ENCODE measurements at places on chromosomes 7 and 10.

DNA sequence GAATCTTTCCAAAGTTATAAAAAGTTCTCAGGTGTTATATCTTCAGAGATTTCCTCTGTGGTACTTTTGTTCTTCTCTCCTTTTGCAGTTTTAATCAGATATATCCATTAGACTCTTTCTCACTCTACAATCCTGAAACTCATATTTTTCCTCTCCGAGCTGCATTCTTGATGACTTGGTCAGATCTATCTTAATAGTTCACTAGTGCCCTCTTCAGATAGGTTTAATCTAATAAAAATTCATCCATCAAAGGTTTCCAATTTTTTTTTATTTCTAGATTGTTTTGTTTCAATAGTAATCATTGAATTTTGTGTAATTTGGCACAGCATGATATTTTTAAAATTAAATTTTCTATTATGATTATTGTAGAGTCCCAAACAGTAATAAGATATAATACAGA, 21.8 kb upstream of the DGKB start:
- no peak for DNase-seq

DNA sequence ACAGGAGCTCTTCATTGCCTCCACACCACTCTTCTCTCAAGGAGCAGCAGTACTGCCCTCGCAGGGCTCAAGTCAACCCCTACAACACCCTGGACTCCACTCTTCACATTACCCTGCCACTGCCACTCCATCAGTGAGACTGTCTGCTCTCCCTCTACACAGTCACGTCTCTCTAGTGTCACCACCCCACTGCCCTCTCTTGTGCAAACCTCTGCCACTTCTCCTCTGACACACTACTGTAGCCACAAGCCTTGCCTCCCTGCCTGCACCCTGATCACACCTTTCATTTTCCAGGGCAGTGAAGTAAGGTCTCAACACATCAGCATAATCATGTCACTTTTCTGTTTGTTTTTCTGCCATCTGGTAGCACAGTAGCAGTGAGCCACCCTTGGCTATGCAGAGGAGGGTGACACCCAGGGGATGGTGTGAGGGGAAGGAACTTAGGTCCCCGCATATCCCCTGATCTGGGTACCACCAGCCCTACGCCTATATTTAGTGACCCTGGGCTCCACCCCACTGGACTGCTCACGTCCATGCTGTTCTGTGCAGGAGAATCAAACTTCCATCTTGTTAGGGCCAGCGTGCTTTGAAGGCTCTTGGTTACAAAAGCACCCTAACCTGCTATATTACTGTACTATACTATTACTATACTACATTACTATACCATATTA, 1.6 kb downstream of the C10orf143 start:
- no peak for DNase-seq

GRCh38 chr7:151400626-151401315, 9.1 kb downstream of the WDR86 start:
- no peak for DNase-seq

- no peak for DNase-seq
Observed at GRCh38 chr10:19652750-19653149, 163.5 kb upstream of the PLXDC2 start.

DNA sequence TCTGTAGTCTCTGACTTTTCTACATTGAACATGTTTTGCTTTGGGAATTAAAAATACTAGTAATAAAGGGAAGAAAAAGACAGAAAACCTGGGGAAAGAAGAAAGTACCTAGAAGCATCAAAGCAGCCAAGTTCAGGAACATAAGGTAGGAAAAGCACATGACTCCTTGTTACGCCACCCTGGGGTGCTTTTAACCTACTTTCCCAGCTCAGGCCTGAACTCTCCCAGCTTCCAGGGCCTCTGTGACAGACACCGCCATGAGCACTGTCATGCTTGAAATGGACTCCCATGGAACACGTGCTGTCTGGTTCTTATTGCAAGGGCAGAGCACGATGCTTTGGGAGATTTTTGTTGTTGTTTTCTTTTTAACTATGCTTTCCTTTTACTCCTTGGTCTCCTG, 11.4 kb downstream of the ACTR1A start:
- no peak for DNase-seq

DNA sequence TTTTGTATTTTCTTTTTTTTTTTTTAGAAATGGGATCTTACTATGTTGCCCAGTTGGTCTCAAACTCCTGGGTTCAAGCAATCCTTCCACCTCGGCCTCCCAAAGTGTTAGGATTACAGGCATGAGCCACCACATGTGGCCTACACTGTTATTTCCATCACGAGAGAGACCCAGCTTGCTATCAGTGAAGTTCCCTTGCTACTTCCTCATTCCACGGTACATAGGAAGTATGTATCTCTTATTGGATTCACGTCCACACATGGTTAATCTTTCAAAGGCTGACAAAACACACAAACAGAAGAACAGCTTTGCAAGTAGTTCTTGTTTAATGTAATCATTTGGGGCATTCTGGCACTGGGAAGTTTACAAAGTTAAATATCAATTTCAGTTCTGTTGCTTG, 50.9 kb downstream of the DCLRE1A start:
- peak; percentile 65 for DNase-seq

DNA sequence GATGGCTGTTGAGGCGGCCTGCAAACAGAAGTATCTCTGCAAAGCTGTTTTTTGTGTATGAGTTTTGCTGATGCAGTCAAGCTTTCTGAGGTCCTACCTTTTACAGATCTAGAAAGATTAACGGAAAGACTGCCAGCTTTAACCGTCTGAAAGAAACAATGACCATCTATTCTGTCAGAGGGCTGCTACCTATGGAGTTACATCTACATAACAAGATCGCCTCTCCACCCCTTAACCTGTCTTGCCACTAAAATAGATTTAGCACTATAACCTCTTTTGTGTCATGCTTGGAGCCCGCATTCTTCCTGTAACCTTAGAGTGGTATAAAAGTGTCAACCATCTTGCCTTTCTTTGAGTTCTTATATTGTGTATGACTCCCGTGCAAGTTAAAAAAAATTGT, 291.2 kb downstream of the POM121L12 start:
- no peak for DNase-seq

DNA sequence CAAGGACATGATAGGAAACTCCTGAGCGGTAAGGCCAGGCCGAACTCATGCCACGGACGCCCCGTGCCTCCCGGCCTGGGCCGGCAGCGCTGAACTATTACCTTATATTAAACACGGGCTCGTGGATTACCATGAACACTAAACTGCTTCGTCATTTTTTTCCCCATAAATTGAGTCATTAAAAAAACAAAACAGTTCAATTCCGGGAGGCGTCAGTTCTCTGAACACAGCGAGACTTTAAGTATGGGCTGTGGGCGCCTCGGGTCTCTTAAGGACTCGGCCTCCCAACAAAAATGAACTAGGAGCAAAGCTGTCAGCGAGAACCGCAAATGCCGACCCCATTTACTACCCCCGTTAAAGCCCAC, 519 bp downstream of the PITRM1 start:
- no peak for DNase-seq

- DNase-seq, result no peak
Observed at GRCh38 chr7:141789917-141790316, at the start of gene TAS2R5. Gene TAS2R5, plus strand, starts transcription at chr7:141790217. Its CDS starts 145 bp downstream, at chr7:141790362.

DNA sequence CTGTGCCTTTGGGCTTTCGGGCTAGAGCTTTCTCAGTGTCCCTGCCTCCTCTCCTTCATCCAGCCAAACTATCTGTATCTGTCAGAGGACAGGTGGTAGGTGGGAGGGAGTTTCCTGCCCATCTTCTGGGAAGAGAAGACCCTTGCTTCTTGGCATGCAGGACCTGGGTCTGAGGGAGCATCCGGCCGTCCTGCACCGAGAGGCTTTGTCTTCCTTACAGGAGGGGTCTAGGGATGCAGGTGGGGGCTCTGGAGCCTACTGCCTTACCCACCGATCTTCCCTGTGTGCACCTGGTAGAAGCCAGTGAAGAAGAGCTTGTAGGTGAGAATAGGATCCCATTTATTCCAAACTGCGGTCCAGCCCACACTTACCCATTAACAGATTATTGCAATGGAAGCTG, 5.8 kb upstream of the KLF6 start:
- DNase-seq, result no peak

- no peak for DNase-seq
Observed at GRCh38 chr7:70571403-70571934, 560.5 kb upstream of the GALNT17 start.

- DNase-seq, result peak; percentile 23
Observed at GRCh38 chr10:110069502-110069982, 61.8 kb downstream of the ADD3 start.

GRCh38 chr10:43649185-43649523, 473 bp upstream of the ZNF32 start:
- no peak for DNase-seq

DNA sequence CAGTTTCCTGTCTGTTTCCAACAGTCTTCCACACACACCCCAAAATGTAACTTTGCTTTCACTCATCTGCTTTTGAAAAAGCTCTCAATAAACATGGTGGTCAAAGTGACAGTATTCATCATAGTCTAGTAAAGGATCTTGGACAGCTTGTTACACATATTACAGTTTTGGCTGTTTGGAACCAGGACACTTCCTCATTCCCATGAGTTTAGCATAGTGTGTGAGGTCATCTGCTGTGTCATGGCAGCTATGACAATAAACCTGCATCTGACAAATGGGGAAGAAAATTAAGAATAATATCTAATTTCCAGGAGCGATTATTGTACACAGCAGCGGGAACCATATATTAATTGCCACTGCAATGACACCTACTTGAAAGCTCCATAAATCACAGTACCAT, 184.3 kb upstream of the SLC26A5 start:
- DNase-seq, result no peak

GRCh38 chr7:16936626-16937422, 55.0 kb upstream of the AGR3 start:
- DNase-seq, result no peak

DNA sequence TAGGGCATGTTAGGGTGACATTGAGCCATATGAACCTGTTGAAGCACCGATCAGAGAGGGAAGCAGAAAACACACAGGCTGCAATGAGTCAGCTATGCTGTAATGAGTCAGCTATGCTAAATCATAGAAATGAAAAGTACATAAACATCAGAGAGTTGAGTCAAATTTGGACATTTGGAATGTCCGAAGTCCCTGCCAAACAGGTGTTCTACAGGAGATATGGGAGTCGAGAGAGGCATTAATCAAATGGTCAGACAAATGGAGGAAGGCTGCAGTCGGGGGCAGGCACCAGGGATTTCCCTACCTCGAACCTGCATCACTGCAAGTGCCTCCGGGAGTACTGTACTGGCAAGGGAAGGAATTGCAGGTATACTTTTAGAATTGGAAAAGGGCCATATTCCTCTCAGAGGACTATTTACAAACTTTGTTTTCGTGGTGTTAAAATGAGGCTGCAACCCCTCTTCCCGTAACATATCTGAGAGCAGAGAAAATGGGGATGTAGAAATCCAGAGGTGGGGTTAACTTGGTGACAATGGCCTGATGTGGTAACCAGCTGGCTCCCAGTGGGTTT, 8.8 kb upstream of the ZC3HAV1 start:
- DNase-seq, result no peak

- DNase-seq, result no peak
Observed at GRCh38 chr10:112783351-112784021, 166.6 kb upstream of the TCF7L2 start.

DNA sequence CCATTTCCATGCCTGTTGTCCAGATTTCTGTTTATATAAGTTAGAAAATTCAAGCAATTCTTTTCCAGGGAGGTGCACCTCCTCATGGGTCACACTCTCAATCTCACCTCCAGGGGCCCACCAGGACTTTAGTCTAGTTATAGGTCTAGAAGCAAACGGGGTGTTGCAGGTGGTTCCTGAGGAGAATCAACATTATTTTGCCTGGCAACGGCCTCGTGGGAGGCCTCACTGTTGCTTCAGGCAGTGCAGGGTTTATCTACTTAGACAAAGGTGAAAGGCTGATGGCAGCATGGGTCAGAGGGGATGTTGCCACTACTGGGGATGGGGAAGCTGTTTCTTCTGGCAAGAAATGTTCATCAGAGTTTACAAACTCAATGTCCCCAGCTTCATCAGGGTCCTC, 56.7 kb upstream of the LRRC18 start:
- no peak for DNase-seq

GRCh38 chr7:122791959-122792545, 89.3 kb upstream of the RNF148 start:
- DNase-seq, result no peak

- DNase-seq, result no peak
Observed at GRCh38 chr10:93091960-93092359, 18.3 kb downstream of the CYP26A1 start.

GRCh38 chr10:91190388-91190870, 30.0 kb upstream of the PCGF5 start:
- no peak for DNase-seq

DNA sequence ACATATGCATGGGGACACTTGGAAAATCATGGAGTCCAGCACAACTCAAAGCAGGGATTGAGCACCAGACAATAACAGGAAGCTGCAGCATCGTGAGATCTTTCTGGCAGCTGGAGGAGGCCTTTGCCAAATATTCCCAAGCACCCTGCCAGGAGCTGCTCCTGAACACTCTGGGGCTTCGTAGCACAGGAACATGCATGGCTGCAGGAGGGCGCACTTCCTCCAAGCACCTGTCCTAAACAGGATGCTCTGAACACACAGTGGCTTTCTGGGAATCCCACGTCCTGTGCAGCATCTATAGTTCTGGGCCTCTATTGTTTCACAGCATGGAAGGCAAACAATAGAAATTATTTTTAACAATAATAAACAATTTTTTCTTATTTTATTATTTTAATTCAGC, 4.1 kb downstream of the ABLIM1 start:
- no peak for DNase-seq

DNA sequence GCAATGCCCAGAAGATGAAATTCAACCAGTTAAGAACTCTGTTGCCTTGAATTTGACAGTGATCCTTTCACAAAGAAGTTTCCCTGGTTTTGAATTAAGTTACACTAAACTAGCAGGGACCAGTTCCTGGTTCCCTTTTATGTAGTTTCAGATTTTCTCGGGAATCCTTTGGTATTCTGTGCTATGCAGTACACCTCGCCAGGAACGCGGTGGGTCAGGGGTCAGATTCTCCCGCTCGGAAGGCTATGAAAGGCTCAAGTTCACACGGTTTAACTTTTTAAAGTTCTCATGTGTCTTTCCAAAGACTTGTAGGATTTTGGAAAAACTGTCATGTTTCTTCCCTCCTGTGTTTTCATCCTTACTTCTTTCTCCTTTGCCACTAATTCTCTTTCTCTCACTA, 104.7 kb upstream of the PRR15 start:
- DNase-seq, result no peak

DNA sequence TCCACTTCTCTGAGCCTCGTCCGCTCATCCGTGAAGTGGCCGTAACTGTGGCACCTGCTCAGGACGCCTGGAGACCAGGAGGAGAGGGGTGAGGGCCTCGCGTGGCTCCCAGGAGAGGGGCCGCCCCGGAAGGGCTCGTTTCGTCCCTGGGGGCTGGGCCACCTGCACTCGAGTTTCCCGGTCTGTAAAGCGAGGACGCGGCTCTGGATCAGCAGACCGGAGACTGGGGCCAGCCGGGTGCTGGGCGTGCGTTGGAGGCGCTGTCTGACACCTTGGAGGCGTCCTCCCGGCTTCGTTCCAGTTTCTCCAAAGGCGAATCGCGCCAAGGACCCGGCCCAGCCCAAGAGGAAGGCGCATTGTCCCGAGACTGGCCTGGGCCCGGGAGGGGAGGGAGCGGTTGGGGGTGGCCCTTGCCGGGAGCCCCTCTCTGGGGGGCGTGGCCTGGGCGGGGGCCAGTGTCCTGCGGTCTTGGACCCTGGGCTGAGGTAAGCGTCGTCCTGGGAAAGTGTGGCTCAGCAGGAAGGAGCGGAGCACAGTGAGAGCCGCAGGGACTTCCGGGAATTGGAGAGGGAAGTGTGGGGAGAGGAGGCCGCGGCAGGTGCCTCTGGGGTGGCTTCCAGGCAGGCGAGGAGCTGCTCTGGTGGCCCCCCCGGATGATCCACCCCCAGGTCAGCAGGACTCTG, 89.6 kb downstream of the FOXL3 start:
- no peak for DNase-seq

- peak; percentile 89 for DNase-seq
Observed at GRCh38 chr10:14601872-14602725, 172.6 kb downstream of the FAM107B start.
